Suppressor macrophage (primary cell): ENCODE measurements at places on chromosomes 4 and X.

DNA sequence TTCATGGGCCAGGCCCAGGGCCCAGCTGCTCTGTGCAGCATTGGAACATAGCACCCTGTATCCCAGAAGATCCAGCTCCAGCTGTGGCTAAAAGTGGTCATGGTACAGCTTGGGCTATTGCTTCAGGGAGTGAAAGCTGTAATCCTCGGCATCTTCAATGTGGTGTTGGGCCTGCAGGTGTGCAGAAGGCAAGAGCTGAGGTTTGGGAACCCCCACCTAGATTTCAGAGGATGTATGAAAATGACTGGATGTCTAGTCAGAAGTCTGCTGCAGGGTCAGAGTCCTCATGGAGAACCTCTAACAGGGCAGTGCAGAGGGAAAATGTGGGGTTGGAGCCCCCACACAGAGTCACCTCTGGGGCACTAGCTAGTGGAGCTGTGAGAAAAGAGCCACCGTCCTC, 341.7 kb downstream of the PPP3CA start:
- DNase-seq: no peak

- DNase-seq: no peak
Observed at GRCh38 chrX:126300401-126300800, 134.3 kb upstream of the DCAF12L2 start.

- peak; percentile 76 for DNase-seq
Observed at GRCh38 chr4:5045097-5045496, 6.2 kb upstream of the STK32B start.

DNA sequence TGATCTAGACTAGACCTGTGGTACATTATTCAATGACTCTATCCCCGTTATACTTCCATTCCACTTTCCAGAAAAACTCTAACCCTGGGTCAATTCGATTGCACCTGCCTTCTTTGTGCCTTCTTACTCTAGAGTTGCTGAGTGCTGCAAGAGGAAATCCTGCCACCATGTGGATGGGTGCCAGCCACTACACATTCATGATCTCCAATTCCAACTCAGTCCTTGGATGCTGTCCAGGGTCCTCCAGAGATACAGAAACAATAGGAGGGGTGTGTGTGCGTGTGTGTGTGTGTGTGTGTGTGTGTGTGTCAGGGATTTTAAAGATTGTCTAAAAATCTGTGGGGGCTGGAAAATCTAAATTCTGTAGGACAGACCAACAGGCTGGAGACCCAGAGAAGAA, 42.9 kb upstream of the INTS6L start:
- DNase-seq: peak; percentile 61

DNA sequence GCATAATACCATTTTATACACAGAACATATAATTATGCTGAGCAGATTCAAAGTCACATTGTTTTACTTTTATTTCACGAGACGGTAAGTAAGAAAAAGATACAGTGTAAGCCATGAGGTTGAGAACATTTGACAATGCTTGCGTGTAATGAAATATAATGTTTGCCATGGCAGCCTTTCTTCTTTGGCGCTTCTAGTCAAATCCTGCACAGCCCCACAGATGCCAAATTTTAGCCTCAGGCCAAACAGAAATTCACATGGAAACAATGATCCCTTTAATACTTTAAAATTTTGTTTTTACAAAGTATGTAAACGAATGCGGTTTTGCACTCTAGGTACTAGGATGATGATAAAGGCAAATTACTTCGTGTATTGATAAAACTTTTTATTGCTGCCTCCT, 502.7 kb upstream of the SMIM31 start:
- DNase-seq: no peak

- DNase-seq: no peak
Observed at GRCh38 chrX:24396931-24397279, 36.5 kb downstream of the SUPT20HL1 start.

GRCh38 chr4:78569306-78569821, 17.8 kb downstream of the ANXA3 start:
- DNase-seq: no peak

DNA sequence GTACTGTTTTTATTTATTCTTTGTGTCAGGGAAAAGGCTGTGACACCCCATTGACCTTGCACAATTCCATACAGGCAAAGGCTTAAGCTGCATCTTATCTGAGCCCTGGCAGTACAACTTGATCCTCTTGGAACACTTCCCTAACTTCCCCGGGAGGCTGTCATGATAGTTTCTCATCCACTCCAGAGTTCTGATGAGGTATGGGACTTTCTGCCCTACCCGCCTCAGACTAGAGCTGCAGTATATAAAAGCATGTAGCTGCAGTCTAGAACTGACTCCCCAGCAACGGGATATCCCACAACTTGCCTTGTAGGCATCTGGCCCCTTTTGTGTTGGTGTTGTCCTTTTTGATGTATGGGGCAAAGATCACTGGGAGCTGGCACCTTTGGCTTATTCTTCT, 72.7 kb downstream of the FNIP2 start:
- DNase-seq: no peak

DNA sequence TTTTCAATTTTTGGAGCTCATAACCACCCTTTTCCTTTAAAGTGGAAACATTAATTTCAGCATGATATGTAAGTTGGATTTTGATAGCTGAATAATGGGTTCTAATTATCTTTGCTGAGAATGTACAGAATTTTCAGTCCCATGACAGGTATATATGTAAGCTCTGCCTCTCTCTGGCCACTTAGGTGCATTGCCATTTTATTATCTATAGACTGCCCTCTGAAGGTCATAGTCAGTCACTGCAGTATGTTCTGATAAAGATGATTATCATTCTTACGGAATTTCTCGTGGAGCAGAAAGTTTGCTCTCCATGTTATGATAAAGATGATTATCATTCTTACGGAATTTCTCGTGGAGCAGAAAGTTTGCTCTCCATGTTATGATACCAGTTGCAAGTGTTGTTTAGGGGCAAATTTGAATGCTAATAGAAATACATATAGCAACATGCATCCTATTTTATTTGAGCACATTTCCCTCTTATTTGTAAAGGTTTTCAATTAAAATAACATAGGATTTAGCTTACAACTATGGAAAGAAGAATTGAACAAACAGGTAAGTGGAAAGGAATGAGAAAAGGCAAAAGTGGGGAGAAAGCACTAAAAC, 10.4 kb downstream of the AFP start:
- peak; percentile 55 for DNase-seq

GRCh38 chr4:54199919-54200318, 29.2 kb upstream of the PDGFRA start:
- no peak for DNase-seq

- DNase-seq: no peak
Observed at GRCh38 chr4:160825644-160826338, 1338.0 kb downstream of the FSTL5 start.

GRCh38 chr4:163251204-163251603, 81.2 kb downstream of the NPY1R start:
- DNase-seq: no peak

- no peak for DNase-seq
Observed at GRCh38 chrX:122777766-122778165, 406.3 kb upstream of the GRIA3 start.

GRCh38 chrX:115902995-115903394, 267.5 kb upstream of the AGTR2 start:
- DNase-seq: no peak
